ENCODE measurements at places on chromosomes 4 and X. TPM values are rescaled to one million over a fixed set of nuclear protein-coding genes. Genes with fewer than 3 reads are reported as not detected.
A peak's percentile ranks its signal among the peaks of the same experiment; 100 is the strongest.

Gene LRIT3
- 0.20 TPM for total RNA-seq

Gene G3BP2
- 137 TPM for total RNA-seq

Gene CSAG2
- total RNA-seq, result 0.35 TPM

Gene ADGRG4
- total RNA-seq, result not detected

Gene ADH1C
- not detected for total RNA-seq

Gene PRDM5
- total RNA-seq, result not detected

Gene TMEM31
- not detected for total RNA-seq

Gene GBA3
- total RNA-seq, result not detected

DNA sequence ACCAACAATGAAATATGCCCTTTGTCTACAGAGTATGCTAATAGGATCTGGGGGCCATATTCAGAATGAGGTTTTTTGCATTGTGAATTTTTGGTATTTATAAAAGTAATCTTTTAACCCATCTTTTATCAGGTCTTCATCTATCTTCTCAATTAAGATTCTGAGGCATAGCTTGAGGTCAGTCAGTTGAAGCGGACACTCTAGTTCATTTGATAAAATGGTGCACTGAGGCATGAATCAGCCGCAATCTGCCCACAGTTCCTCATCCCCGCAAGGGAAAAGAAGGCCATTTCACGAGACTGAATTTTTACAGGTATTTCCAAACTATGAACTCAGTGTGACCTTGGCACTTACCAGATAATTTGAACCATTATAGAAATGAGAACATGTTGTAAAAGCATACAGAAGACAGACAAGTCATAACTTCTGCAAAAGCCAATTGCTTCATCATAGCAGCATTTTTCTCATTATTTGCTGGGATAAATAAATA, 19.3 kb upstream of the VCX2 start:
- no peak for DNase-seq

DNA sequence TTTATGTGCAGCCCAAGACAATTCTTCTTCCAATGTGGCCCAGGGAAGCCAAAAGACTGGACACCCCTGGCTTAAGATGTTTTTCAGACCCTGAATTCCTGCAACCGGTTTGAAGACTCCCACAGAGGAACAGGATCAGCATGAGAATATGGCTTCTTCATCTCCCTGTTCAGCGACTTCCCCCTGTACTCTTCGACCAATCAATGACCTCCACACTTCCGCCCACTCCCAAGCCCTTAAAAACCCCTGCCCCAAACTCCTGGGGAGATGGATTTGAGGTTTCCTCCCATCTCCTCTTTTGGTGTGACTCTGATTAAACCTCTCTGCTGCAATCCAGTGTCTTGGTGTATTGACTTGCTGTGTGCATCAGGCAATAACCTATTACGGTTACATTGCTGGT, 344.4 kb downstream of the NR3C2 start:
- no peak for DNase-seq

DNA sequence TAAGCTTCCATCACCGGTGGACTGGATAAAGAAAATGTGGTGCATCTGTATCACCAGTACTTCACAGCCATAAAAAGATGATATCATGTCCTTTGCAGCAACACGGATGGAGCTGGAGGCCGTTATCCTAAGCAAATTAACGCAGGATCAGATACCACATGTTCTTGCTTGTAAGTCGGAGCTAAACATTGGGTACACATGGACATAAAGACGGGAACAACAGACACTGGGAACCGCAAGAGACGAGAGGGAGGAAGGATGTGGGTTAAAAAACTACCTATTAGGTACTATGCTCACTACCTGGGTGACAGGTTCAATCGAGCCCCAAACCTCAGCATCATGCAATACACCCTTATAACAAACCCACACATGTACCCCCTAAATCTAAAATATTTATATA, 16.3 kb upstream of the IDS start:
- DNase-seq, result peak; percentile 13

DNA sequence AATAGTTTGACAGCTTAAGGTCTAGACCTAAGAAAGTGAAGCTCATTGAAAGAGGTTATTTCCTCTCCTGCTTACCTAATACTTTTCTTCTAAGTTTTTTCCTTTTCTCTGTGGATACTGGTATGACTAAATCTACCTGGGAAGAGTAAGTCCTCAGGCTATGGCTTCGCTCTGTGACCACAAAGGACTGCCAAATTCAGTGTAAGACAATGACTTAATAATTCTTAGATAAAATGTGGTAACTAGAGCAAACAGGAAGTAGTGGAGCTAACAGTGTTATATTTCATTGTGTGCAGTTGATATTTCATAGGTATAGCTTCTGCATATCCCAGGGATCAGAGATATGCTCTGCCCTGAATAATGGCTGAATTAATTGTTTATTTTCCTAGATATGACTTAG, 418.9 kb downstream of the CCSER1 start:
- no peak for DNase-seq

DNA sequence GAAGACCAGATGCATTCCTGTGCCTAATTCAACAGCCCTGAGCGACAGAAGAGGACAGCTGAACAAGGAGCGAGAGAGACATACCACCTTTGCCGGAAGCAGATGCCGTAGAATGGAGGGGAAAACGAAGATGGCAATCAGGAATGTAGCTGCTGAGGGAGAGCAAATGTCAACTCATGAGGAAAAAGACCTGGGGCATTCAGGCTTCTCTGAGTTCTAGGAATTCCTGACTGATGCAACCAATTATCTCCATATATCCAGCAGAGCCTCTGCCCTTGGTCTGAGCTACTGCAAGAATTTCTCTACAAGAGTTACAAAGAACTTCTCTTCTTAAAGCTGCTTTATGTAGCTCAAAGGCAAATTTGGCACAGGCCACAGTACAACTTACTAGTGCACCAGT, 40.5 kb upstream of the INPP4B start:
- DNase-seq, result no peak

- DNase-seq, result no peak
Measured at GRCh38 chr4:18390655-18391353, 369.2 kb upstream of the LCORL start.

DNA sequence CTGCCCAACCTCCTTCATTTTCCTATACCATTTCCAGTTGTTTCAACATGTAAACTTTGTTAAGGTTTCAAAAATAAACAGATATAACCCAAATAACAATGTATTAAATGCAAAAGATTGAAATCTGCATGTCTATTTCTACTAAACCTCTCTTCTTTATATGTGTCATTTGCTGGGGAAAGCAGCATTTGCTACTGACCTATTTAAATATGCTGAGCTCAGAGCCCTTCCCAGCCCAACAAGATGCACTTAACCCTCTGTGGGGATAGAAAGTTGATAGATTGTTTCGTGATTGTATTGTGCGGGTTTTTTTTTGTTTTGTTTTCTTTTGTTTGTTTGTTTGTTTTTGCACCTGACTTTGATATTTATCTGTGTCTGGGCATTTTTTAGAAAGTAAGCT, 139.5 kb downstream of the UCHL1 start:
- no peak for DNase-seq

- DNase-seq, result no peak
Measured at GRCh38 chr4:92303621-92304027, at the start of gene GRID2. Gene GRID2 (plus strand): TSS chr4:92303966.

DNA sequence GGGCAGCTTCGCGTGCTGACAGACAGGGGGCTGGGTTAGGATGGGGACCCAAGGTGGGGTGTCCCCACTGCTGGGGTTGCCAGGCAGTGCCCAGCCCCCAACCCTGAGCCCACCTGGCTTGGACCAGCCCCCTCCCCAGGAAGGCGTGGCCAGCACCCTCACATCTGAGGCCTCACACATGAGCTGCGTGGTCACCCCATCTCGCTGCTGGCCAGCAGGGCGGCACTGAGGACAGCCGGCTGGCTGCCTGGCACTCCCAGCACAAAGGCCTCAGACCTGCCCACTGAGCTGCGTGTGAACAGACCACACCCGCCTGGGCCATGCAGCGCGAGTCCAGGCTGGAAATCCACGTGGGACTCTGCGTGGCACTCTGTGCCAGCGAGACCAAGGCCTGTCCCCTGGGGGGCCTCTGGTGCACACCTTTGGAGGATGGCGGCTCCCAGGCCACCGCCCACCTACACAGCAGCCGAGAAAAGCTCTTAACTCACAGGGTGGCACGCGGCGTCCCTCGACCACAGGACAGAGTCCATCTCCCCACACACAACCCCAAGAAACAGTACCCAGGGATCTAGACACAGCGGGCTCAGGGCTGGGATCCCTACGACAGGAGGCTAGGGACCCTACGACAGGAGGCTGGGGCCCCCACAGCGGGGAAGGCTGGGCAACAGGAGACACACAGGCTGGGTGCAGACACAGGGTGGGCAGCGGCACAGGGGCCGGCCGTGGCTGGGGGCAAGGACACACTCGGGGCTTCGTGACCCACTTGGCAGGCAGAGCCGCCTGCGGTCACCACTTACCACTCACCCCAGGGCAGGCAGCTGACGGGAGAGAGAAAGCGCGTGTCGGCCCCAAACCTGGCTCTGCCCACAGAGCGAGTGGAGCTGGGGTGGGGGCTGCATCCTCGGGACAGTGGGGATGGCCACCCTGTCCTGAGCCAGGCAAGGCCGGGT, 9.8 kb downstream of the DGKQ start:
- no peak for DNase-seq

- DNase-seq, result no peak
Measured at GRCh38 chr4:74658116-74658515, 136.2 kb downstream of the BTC start.

GRCh38 chrX:29762006-29762405, 453.4 kb upstream of the MAGEB2 start:
- no peak for DNase-seq

DNA sequence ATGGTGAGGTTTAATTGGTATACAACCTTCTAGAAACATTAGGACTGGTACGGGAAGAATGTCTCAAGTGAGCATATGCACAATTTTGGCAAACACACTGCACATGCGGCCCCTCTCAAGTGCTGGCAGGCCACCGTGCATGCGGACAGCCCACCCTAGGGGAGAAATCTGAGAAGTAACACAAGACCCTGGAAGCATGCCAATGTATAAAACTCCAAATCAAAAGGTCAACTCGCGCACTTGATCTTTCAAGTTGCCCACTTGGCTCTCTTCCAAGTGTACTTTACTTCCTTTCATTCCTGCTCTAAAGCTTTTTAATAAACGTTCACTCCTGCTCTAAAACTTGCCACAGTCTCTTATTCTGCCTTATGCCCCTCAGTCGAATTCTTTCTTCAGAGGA, 488.3 kb downstream of the CFAP47 start:
- DNase-seq, result no peak

GRCh38 chr4:41143311-41144039, 70.9 kb downstream of the APBB2 start:
- no peak for DNase-seq

DNA sequence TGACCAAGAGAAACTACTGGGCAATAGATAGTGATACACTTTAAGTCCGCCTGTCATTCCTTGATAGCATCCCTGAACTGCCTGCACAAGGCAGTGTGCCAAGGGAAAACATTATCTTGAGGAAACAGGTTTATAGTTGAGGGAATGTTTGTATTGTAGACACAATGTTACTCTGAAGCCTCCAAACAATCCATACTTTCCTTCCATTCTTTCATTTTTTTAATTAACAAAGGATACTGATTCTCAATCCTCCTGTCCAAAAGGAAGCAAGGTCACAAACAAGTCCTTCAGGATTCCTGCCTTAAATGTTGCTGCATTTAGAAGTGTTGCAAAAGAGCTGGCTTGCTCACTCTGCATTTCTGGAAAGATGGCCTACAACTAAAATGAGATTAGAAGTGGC, 61.7 kb upstream of the PRSS48 start:
- DNase-seq, result no peak

GRCh38 chrX:20066968-20067708, 49.6 kb downstream of the MAP7D2 start:
- DNase-seq, result peak; percentile 29

GRCh38 chr4:40281913-40282312, 53.2 kb upstream of the CHRNA9 start:
- no peak for DNase-seq

DNA sequence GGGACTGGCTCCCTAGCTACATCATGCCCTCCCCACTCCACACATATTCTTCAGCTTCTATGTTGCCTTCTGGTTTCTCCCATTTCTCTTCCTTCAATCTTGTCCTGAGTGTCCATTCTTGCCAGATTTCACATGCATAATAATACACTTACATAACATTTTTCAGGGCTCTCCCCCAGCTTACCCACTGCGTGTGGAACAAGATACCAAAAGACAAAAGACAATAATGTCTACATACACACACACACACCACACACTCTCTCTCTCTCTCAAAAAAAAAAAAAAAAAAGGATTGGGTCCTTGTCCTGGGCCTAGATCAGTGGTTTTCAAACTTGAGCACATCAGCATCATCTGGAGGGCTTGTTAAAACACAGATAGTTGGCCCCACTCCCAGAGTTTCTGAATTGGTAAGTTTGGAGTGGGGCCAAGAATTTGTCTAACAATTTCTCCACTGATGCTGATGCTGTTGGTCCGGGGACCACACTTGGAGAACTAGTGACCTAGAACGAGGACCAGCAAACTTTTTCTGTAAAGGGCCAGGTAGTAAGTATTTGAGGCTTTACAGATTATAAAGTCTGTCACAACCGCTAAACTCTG, 6.5 kb upstream of the SMARCA1 start:
- no peak for DNase-seq

- no peak for DNase-seq
Measured at GRCh38 chr4:80459918-80460473, 124.5 kb downstream of the CFAP299 start.

DNA sequence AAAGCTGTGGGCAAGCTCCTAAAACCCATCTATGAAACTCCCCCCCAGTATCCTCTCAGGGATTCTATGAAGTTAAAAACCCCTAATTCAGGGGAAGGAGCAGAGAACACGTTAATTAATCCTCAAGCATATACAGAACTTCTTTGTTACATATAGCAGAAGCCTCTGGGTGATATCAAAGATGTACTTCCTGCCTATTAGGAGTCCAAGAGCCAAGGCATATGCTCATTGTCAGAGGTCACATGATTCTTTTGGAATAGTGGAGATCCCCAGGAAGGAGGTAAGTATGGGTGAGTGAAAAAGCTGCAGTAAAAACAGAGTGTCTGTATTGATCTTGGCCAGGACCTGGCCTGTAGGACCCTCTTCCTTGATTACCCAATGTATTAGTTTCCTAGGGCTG, 2.9 kb upstream of the SPARCL1 start:
- no peak for DNase-seq

DNA sequence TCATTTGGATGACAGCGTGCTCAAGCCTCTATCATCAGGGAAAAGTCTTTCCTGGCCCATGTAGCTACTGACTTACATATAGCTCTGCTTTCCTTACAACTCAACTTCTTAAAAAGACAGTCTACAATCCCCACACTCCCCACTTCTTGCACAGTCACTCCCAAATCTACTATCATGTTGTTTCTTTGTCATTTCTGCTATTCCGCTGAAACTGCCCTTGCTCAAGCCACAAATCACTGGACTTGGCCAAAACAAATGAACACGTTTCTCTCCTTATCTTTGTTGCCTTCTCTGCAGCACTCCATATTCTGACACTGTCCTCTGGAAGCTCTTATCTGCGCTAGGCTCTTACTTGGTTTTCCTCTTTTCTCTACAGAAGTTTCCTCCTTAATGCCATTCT, 28.2 kb downstream of the GPRIN3 start:
- no peak for DNase-seq

GRCh38 chr4:21885241-21885640, 63.3 kb downstream of the KCNIP4 start:
- no peak for DNase-seq
